ENCODE measurements at places on chromosomes 7 and 10.
A peak's percentile ranks its signal among the peaks of the same experiment; 100 is the strongest.

GRCh38 chr7:119900996-119901672 lies 371.8 kb upstream of the KCND2 start:
- DNase-seq: no peak

DNA sequence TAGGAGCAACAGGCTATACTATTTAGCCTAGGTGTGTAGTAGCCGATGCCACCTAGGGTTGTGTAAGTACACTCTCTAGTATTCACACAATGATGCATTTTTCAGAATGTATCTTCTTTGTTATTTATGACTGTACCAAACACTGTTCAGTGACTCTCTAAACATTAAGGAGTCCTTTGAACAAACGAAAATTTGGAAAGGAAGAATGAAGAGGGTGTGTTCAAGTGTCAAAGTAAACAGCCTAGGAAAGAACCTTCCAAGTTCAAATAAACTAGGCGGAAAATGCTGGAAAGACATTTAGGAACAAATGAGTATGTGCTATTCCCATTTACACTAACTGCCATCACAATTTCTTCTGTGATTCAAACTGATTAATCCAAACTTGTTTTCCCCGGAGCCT lies 142.4 kb downstream of the CHCHD3 start:
- no peak for DNase-seq

DNA sequence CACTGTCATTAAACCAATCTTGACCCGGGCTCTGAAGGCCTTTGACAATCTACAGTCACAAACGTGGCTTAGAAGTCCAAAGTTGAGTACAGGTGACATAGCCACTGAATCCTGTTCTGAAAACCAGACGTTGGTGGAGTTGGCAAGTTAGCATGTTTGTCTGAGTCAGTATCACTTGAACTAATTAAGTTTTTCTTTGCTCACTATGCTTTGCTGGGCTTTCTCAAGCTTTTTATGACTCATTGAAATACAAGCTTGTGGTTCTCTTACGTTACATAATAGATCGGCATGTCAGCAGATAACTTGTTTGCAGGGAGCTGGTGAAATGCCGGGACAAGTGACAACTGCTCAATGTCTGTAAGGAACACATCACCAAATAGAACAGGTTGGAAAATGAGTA lies 53.8 kb downstream of the ARL5B start:
- no peak for DNase-seq

GRCh38 chr10:125232841-125233240 lies 72.5 kb upstream of the CTBP2 start:
- no peak for DNase-seq

DNA sequence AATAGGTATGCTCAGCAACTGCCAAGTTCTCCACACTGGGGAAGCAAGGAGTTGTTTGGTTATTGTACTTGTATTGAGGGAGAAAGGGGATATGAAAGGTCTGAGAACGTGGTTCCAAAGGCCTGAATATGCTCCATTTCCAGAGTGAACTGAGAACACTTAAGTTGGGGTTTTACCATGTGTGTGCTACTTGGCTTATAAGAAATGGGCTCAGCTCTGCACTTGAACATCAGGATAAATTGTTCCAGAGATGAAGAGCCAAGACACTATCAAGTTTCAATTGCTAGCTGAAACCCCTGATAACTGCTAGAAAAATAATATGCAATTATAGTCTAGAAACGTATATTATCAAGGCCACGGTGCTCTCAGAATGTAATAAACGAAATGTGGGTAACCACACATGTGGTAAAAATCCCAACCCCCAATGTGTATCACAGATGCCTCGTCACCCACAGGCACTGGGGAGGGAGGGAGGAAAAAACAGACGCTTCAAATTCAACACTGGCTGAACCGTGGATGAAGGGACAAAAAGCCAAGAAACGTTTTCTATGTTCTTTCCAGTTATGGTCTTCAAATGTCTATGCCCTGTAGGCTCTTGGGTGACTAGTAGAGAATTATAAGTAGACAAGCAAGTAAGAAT lies 16.3 kb downstream of the ELMO1 start:
- peak; percentile 94 for DNase-seq

DNA sequence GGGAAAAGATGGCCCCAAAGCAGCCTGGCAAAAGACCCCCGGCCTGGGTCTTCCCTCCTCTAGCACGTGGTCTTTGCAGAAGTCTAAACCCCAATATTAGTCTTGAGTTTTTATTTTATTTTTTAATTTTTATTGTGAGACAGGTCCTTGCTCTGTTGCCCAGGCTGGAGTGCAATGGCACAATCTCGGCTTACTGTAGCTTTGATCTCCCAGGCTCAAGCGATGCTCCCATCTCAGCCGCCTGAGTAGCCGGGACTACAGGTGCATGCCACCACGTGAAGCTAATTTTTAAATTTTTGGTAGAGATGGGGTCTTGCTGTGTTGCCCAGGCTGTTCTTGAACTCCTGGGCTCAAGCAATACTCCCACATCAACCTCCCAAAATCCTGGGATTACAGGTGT lies 40.3 kb upstream of the MXI1 start:
- no peak for DNase-seq

DNA sequence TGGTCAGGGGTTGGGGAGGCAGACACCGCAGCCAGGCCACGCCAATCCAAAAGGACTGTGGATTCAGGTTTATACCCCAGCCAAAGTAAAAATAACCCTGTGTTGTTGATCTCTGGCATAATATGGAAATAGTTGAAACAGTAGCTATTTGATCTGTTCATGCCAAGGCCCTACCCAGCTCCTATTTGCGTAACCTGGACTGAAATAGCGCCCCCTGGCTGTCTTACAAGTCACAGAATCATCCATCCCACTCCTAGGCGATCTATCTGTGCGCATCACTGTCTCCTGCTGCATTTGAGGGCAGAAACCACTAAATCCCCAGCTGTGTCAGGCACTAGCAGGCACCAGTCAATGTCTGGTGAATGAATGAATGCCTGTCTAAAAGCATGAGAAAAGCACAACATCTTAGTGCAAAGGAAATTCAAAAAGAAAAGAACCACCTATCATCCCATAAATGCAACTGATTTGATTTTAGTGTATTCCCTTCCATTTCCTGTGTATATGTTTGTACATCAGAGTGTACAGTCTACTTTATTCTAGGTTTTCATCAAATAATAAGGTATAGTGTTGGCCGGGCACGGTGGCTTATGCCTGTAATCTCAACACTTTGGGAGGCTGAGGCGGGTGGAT lies 160.0 kb downstream of the SLIT1 start:
- DNase-seq: peak; percentile 83

DNA sequence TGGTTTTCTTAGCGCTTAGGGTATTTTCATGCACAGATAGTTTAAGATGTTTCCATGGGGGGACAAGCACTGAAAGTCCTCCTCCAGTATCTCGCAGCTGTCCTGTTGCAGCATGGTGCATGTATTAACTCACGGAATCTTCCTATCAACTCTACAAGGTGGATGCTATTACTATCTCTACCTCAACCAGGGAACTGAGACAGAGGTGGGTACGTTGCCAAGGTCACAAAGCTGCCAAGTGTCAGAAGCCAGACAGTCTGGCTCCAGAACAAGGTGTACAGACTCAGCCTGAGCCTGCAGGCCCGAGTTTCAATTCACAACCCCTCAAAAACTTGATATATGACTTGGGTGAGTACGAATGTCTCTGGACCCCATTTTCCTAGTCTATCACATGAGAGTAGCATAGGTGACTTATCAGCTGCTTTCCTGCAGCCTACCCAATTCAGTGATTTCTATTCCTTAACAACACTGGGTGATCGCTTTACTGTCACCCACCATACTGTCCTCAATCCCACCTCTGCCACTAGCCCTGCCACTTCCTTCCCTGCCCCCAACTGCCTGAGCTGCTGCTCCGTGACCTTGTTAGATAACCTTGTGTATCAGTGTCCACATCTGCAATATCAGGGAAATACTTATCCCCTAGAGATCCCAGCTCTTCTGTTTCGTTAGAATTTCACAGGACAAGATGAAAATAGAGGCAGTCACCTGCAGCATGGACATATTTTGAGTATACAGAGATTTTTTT lies 92.1 kb downstream of the ABCC2 start:
- no peak for DNase-seq

- DNase-seq: peak; percentile 26
These were observed 24.7 kb downstream of the ST7 start for GRCh38 chr7:116978006-116978405.

DNA sequence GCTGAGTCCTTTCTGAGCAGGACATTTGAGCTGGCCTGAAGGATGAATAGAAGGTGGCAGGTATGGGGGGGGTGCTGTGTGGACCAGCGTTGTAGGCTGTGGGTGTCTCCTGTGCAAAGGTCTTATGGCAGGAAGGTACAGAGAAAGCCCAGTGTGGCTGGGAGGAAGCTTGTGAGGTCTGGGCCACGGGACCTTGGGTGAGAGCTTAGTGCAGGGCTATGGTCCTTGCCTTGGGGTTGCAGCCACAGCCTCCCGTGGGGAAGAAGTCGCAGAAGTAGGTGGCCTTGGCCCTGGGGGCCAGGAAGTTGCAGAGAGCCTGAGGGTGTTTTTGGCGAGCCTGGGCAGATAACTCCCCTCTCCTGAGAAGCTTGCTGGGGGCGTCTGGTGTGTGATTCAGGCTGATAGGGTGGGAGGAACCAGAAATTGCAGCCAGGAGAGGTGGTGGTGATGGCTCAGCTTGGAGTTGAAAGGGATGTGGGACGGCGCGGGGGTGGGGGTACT lies 172.0 kb upstream of the TNRC18 start:
- DNase-seq: peak; percentile 94

DNA sequence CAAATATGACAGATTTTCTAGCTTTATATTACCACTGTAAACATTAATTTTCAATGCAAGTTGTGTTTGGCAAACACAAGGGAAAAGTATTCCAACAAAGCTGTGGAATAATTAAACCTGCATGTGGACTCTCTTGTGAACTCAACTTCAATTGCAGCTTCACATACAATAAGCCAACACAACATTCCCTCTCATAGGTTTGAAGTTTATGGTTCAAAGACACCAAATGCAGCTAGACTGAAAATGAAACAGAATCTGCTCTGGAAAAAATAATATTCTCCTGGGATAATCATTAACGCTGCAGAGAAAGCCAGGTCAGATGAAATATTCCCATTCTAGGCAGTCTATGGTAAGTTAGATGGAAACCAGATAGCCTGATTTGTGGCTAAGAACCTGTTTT lies 105.8 kb upstream of the VIPR2 start:
- no peak for DNase-seq

DNA sequence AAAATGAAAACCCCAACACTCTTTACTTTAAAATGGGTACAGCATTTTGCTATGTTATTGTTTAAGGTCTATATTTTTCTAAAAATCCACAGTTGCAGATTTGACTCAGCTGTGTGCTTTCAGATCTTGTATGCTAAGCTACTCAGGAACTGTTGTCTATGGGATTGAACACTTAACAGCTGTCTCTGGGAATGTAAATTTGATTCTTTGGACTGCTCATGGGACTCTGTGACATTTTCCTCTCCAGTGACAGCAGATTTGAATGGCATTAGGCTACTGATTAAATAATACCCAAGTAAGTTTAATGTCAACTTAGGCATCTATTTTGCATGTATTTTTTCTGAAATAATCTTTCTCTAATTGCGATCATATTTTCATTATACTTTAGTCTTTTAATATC lies 1.7 kb upstream of the CD36 start:
- DNase-seq: no peak

DNA sequence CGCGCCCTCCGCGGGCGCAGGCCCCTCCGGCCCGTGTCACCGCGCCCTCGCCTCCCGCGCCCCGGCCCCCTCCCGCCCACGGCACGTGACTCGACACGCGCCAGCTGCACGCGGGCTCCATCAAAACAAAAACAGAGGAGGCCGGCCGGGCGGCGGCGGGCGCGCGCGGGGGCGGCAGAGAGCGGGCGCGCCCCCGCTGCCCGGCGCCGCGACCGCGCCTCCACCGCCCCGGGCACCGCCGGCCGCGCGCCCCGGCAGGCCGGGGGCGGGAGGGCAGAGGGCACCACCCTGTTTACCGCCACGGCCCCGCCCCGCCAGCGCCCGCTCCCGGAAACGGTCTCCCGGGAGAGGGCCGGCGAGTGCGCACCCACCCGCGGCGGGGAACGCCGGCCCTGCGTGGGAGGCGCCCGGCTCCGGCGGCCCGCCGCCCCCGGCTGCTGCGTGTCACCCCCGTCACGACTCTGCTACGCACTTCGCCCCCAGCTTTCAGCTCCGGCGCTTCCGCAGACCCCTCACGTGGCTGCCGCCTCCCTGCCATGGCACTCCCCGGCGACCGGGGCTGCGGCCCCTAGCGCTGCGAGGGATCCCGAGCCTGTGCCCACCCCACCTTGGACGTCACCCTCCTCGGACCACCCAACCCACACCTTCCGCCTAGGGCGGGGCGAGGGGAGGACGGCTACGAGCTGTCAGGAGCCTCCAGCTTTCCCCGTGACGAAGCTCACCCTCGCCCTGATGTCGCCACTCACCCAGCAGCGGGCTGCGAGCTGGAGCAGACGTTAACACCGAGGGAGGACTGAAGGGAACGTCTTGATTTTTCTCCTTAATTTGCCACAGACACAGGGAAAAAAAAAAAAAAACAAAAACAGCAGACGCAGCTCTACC lies 221.6 kb upstream of the MKLN1 start:
- peak; percentile 86 for DNase-seq

- no peak for DNase-seq
These were observed 25.1 kb upstream of the ZNF273 start for GRCh38 chr7:64877714-64878610.

GRCh38 chr7:1150400-1151002 lies 9.5 kb downstream of the ZFAND2A start:
- DNase-seq: no peak

- DNase-seq: no peak
These were observed 27.9 kb upstream of the WNT16 start for GRCh38 chr7:121300685-121301420.

DNA sequence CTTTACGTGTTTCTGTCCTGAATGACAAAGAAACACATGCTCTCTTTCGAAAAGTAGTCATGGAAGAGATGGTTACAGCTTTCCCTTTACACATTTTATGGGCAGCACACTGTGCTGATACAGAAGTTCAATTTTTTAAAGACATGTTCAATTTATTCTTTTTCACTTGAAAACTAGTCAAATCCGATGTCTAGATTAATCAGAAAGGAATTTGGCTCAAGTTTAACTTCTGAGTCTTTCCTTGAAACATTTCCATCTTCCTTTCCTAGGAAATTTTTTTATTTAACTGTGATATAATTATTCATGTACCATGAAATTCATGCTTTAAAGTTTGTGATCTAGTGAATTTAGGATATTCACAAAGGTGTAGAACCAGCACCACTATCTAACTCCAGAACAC lies 360.1 kb downstream of the TNS3 start:
- no peak for DNase-seq

DNA sequence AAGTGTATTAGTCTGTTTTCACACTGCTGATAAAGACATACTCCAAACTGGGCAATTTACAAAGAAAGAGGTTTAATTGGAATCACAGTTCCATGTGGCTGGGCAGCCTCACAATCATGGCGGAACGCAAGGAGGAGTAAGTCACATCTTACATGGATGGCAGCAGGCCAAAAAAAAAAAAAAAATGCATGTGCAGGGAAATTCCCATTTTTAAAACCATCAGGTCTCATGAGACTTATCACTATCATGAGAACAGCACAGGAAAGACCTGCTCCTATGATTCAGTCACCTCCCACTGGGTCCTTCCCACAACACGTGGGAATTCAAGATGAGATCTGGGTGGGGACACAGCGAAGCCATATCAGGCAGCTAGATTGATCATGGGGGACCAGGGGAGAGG lies 136.8 kb downstream of the EXOC4 start:
- DNase-seq: no peak
